Inflammatory macrophage treated with lipopolysaccharide for 4 hours (primary cell): ENCODE measurements at places on chromosomes 4 and X.

GRCh38 chr4:6909113-6909969 lies at the start of gene TBC1D14:
Gene TBC1D14 (plus strand): TSS chr4:6909826. CDS start chr4:6923390, 13,564 bp downstream.
- DNase-seq, result peak; percentile 78

GRCh38 chrX:69614886-69615285 lies 1.0 kb upstream of the EDA start:
- no peak for DNase-seq

DNA sequence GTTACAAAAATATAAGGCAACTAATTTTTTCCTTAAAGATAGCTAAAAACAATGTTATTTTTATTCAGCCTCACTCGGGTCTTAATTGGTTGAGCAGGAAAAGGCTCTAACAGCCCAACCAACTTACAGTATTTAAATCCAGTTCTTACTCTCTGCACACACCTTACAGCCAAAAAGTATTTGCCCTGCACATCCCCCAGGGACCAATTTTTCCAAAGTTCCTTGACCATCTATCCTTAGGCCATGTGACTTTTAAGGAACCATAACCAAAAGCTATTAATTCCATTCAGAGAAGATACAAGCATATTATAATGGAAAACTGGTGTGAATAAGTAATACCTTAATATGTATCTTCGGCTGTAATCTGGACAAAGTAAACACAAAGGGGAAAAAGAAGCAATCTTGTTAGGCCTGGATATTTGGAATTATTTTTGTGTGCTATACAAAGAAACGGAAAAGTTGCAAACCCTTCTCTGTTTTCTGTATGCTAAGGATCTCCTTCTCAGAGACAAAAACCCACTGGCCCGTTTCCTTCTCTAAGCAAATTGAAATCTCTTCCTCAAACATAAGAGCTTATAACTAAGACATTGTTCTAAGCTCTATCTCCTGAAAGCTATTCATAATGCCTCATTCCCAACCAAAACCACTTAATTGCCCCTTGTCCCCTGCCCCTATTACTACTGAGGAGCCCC lies 1.0 kb upstream of the THAP9 start:
- DNase-seq, result peak; percentile 31

DNA sequence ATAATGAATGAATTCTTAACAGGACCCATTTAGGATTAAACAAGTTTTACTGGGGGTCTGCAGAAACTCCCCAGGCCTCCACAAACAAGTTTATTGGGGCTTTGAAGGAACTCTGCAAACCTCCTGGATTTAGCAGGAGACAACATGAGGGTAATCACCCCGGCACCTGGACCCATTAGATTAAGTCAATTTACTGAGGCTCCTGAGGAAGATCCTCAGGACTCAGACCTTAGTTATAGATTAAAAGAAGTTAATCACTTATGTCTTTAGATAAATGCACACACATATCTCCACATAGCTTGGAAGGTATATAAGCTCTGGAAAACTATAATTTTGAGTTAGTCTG lies 29.4 kb downstream of the XG start:
- no peak for DNase-seq

DNA sequence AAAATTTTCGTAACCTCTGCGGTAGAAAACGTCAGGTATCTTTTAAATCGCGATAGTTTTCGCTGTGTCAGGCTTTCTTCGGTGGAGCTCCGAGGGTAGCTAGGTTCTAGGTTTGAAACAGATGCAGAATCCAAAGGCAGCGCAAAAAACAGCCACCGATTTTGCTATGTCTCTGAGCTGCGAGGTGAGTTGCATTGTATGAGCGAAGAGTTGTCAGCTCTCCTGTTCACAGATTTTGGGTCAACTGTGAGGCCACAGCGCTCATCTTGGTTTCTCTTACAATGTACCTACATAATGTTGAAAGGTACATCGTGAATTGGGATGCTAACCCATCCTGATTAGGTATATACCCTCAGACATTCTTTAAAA lies 486 bp downstream of the CLCN3 start:
- DNase-seq, result peak; percentile 7

DNA sequence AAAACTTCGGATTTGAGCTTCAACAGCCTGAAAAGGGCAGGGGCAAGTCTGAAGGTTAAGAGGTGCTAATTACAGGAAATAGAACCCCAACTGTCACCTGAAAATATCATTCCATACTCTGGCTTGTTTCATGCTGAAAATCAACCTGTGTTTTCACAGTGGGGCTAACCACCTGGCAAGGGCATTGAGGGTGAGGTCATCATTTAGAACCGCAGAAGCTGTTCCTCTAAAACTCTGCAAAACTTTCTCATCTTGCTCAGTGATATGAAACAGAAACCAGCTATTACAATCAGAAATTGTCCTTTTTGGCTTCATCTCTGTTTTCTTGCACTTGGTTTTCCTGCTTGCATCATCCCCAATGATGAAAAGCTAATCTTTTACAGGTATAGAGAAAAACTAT lies 247.6 kb downstream of the DCLK2 start:
- DNase-seq, result no peak
